ENCODE measurements at places on chromosomes 5 and 9.

- DNase-seq = no peak
Measured at GRCh38 chr5:149823375-149823774, 93.3 kb downstream of the PPARGC1B start.

GRCh38 chr9:128150594-128151308, 1.5 kb downstream of the LCN2 start:
- DNase-seq = peak; percentile 50

GRCh38 chr9:23779220-23779619, 46.8 kb downstream of the ELAVL2 start:
- no peak for DNase-seq

DNA sequence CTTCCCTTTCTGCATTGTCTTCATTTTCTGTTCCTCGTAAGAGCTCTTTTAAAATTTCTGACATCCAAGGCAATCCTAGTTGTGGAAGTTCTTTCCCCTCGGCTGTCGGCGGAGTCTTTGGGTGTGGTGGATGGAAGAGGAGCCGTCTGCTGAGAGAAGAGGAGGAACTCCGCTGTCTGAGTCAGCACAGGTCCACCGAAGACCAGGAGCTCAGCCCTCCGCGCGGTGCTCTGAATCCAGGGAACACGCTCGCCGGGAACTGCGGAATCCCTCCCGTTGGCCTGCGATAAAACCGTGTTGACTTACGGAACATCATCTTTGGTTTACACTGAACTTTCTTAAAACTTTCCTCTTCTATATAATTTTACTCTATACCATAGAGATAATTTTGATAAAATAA, 100.7 kb upstream of the IRX4 start:
- no peak for DNase-seq

DNA sequence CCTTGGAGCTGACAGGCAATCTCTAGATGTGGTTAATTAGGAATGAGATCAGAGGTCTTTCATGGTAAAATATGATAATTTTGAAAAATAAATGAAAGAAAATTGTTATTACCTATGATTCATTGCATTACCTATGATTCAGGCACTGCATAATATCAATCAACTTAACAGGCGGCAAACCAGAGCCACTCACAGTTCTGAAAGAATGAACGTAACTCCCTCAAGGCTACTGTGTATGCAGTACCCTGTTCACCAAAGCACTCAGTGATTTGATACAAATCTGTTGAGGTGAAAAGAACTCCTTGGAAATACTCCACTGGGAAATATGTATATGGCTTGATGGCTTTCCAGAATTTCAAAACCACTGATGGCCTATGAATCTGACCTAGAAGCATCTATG, 398.9 kb downstream of the ACTL7B start:
- no peak for DNase-seq

- DNase-seq = no peak
Measured at GRCh38 chr5:133340002-133340755, 272.2 kb downstream of the FSTL4 start.

DNA sequence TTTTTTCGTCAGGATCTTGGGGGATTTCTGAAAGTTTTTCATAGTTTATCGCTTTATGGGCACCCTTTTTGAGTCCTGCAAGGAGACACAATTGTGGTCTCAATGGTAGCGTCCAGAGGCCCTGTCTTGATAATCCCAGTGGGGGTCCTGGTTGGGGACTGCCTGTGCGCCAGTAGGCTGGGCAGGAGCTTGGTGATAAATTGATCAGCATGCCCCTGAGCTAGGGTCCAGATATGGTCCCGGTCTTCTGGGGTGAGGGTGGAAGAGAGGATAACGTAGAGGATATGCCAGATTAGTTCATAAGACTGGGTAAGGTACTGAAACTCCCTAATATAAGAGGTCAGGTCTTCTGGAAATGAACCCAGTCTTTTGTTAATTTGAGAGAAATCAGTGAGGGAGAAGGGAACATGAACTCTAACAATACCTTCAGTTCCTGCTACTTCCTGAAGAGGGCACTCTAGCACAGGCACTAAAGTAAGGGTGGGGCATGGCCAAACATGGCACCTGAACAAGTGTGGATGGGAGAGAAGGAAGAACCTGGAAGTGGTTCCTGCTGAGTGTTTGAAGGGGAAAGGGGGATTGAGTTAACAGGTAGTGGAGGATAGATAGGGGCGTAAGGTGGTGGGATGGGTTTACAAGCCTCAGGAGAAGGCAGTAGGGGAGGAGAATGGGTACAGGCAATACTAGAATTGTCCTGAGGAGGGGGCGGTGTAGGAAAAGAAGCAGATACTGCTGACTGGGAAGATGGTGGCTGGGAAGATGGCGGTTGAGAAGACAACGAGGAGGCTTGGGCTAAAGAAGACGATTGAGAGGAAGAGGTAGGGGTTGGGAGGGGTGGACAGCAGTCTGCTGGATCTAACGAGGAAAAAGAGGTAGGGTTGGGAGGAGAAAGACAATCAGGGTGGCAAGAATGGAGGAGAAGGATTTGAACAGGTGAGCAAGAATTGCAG, 33.8 kb upstream of the ANXA2R start:
- peak; percentile 64 for DNase-seq

GRCh38 chr5:32369032-32369431, 56.3 kb upstream of the MTMR12 start:
- no peak for DNase-seq

- DNase-seq = peak; percentile 30
Measured at GRCh38 chr5:141245250-141245717, at the start of gene PCDHB15. TSS of gene PCDHB15 (plus strand) at chr5:141245395. CDS start at chr5:141245579, 184 bp downstream.

GRCh38 chr9:31520301-31521085, 864.0 kb upstream of the ACO1 start:
- DNase-seq = no peak

GRCh38 chr9:78144663-78145377, 91.1 kb upstream of the CEP78 start:
- DNase-seq = no peak

DNA sequence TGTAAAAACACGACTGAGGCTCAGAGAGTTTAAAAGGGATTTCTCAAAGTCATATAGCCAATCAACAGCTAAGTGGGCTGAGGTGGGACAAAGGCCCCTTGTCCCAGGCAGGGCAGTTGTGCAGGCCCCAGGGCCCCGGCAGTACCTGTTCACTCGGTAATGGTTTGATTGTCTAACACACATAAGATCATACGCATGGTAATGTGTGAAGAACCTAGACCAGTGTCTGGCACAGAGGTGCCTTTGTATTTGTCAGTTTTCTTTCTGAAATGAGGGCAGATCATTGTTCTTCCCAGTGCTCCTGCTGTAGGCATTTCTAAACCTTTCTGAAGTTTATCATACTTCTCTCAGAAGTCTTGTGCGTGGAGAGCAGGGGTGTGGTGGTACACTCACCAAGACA, 66.8 kb downstream of the IPPK start:
- no peak for DNase-seq

GRCh38 chr9:109817846-109818472, 38.0 kb downstream of the PALM2AKAP2 start:
- peak; percentile 62 for DNase-seq

GRCh38 chr5:16654647-16655334, 38.0 kb upstream of the RETREG1 start:
- DNase-seq = no peak

DNA sequence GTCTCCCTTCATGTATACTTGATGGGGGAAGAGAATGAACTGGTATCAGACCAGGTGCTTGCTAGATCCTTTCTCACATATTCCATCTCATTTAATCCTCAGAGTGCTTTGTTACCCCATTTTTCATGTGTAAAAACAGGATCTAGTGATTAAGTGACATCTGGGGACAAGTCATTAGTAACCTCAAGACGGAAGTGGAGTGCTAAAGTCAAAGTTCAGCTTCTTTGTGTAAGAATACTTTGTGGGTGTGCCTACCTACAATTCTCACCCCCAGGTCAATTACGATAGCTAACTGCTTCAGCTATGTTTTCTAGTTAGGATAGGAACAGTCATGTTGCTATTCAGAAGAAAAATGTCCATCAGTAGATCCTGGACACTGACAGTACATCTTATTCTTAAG, 3.1 kb upstream of the FAM120AOS start:
- no peak for DNase-seq

DNA sequence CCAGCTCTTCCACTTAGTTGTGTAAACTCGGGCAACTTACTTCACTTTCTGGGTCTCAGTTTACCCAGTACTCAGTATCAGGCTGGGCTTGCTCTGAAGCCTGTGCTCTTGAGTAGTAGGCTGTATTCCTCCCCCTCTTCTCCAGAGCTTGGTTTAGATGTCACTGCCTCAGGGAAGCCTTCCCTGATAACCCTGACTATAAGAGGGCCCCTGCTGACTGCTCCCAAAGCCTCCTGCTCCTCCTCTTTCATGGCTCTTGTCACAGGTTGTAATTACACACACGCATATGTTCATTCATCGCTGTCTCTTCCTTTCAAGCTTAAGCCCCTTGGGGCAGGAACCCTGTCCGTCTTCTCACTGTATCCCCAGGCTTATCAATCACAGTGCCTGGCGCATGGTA, 140.2 kb downstream of the RGS3 start:
- no peak for DNase-seq

DNA sequence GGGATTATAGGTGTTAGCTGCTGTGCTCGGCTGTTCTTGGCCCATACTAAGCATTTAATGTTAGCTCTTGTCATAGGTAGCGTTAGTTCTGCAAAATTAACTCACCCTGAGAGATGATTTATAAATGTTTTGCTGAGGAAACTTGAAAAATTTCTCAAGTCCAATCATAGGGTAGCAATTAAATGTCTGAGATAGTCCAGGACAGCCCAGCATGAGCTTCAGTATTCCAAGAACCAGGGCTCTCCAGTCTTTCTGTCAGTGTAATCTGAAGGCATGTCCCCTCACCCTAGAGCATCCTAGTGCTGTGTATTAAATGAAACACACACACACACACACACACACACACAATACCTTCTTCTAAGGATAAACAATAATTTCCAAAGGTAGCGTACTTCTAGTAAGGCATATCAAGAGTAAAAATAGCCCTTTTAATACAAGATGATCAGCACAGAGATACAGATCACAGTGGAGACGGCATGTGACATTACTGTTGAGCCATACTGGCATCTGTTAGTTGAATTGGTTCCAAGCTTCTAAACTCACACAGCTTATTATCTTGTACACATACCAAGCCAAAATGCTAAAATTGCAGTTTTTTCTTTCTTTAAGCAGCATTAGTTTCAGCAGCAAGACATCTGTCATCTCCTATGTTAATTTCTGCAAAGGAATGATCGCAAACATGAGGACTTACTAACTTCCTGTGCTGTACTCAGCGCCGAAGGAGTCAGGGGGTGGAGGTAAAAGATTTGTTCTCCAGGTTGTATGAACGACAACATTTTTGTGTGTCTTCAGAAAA, 46.3 kb upstream of the JMY start:
- DNase-seq = no peak

DNA sequence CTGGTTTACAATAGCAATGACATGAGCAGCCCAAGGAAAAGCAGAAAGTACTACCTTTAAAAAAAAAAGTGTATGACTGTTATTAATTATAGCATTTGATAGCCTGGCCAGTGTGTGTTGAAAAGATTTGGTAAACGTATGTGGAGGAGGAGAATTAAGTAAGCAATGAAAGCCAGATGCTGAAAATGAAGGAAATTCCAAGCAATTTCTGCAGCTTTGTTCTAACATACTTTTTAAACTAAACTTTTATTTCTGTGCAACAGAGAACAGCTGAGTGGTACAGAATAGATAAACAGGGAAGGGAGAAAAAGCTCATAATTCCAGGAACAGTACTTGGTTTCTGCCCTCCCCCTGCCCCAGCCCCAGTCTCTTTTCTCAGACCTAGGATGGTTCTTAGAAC, 252.6 kb downstream of the ADAMTSL1 start:
- DNase-seq = no peak

DNA sequence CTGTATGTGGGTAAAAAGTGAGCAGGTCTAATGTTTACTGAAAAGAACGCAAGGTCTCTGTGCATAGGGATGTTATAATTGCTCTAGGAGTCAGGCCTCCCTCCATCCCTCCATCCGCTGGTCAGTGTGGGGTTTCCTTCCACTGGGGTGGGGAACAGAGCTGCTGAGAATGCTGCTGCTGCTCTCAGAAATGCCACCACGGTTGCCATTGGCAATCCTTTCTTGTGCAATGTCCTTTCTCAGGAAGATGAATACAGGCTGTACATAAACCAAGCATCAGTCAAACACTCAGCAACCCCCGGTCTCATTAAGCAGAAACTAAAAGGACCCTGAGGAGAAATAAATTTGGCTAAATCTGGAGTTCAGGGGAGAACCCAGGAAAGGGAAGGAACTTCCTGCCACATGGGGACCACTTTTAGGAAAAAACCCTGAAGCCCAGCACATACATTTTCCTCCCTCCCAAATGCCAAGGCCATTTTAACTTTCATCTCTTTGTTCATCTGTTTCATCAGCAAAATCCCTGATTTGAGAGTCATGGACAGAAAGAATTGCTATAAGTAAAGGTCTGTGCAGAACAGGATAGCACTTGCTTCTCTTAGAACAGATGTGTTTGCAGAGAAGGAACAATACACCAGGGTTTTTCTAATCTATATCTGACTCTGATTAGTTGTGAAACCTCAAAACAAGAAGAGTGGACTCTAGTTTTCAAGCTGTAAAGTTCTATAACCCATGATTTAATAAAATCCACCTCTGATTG, 70.4 kb upstream of the SLC1A3 start:
- DNase-seq = no peak

GRCh38 chr5:9624196-9624947, 5.8 kb downstream of the TAS2R1 start:
- no peak for DNase-seq

DNA sequence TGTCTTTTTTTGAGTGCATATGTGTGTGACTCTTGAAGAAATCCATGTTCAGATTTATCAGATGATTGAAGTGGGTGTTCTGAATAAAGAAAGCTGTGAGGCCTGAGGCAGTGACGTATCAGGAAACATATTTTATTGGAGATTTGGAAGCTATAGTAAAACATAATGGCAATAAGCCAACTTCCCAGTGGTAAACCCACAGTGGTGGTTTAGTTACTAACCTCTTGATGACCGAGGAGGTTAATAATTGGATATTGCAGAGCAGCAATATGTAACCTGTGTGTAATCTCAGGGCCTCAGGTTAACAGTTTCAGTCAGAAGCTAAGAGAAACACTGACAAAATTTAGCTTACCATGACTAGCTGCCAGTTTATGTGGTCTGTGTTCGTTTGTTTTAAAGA, 6.9 kb downstream of the RGMB start:
- DNase-seq = no peak

DNA sequence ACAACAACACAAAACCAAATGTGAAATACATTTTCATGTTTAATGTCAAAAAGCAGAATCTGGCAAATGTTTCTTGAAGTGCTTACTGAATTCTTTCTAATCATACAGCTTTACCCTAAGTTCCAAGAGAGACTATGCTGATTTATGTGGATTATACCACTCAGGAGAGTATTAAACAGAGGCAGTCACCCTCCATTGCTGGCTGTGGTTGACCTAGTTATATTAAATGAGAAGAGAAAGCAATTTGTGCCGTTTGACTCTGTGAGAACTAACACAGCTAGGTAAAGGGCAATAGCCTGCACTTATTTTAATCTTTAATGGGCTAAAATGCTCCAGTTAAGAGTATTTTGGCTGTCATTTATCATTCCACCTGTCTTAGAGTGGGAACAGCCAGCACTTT, 62.6 kb downstream of the ELL2 start:
- DNase-seq = no peak
